Mesothelial cell of epicardium (in vitro differentiated cells): ENCODE measurements at places on chromosomes 13 and 19. TPM values are rescaled to one million over a fixed set of nuclear protein-coding genes. Genes with fewer than 3 reads are reported as not detected.

DNA sequence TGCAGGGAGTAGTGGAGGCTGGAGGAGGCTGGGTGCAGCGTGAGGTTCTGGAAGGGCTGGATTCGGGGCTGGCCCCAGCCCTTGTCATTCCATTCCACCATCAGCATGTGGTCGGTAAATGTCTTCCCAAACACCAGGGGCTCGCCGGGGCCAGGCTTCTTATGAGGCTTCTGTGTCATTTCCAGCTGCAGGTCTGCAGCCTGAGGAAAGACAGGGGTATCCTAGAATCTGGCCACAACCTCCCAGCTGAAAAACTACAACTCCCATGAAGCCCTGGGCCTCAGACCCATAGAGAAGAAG, 4.4 kb downstream of the BCAT2 start:
- no peak for DNase-seq

- no peak for DNase-seq
These were observed 224.0 kb downstream of the GGACT start for GRCh38 chr13:100364591-100364990.

- DNase-seq = no peak
These were observed 1.8 kb downstream of the MBD3 start for GRCh38 chr19:1590641-1591397.

DNA sequence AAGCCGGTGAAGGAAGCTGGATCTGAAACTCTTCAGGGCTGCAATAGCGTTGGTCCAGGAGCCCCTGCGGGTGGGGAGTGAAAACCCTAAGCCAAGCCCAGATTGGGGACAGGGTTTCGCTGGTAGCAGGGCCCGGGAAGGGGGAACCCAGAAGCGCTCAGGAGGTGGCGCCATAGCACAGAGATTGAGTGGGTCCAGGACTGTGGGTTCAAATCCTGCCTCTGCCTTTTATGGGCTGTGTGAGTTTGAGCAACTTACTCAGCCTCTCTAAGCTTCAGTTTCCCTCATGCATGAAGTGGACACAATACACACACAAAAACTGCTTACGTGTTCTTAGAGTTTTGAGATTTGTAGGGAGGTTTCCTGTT, 8.3 kb upstream of the SYCN start:
- DNase-seq = no peak

GRCh38 chr13:113292021-113292862, 4.8 kb upstream of the LAMP1 start:
- DNase-seq = peak; percentile 45

ZNF749 gene
- 20.1 to 23.7 TPM (median 21.9 TPM) in 3 replicates for total RNA-seq

SERTAD3 gene
- total RNA-seq = 70.0 to 75.5 TPM (median 70.5 TPM) in 3 replicates

CELF5 gene
- 2.3 to 2.6 TPM (median 2.4 TPM) in 3 replicates for total RNA-seq

DNA sequence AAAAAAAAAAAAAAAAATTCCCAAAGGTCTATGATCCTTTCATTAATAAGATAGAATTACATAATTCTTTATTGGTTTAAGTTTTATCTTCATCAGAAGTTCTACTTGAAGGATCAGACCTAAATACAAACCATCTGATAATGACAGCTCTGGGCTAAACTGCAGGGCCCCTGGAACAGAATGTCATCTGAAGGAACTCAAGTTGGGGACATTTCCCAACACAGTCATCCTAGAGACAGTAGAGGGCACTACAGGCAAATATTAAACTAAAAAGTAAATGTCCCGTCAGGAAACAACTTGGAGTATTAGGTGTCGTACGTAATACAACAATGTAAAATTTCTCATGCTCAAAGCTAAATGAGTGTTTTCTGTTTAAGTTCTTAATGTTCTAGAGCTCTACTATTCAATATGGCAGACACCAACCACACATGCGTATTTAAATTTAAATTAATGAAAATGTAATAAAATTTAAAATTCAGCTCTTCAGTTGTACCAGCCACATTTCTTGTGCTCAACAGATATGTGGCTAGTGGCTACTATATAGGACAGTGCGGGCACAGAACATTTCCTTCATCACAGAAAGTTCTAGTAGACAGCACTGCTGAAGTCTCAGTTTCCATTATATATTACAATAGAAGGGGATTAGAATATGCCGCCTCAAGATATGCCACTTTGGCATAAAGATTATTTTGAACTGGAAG, 21.8 kb upstream of the NAXD start:
- no peak for DNase-seq

DNA sequence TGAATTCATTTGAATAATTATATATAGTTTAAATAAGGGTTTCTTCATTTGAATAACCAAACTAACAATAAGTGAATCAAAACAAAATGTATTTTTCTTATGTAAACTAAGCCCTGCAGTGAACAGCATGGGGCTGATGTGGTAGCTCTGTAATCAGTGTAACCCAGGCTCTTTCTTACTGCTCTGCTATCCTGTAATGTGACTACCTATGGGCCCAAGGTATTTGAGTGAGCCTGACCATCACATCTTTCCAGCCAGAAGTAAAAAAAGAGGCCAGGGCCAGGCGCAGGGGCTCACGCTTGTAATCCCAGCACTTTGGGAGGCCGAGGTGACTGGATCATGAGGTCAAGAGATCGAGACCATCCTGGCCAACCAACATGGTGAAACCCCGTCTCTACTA, 494.6 kb downstream of the DCT start:
- no peak for DNase-seq

MIR17HG gene
- 15.1 to 16.5 TPM (median 16.3 TPM) in 3 replicates for total RNA-seq

PSG7 gene
- not detected in 3 replicates for total RNA-seq

DNA sequence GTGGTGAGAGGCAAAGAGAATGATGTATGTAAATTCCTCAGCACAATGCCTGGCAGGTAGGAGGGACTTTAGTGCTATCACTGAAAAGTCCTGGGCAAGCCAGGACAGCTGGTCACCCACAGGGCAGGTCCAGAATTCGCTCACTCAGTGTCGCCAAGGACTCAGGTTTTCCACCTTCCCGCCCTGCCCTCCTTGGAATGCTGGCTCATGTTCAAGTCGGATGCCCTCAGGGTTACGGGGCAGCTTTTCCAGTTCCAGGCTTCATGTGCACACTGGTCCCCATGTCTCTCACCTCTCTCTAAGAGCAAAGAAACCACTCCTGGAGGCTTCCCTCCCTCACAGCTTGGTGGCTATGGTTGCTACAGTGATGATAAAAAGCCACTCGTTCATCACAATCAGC, 24.8 kb upstream of the NAXD start:
- DNase-seq = no peak
